Left lung (tissue), 14 donors: ENCODE measurements at places on chromosomes 2 and 18. TPM values are rescaled to one million over a fixed set of nuclear protein-coding genes. Genes with fewer than 3 reads are reported as not detected.

DSG4 gene
- total RNA-seq = not detected

NR4A2 gene
- total RNA-seq = 5.0 TPM

- DNase-seq = no peak
Measured at GRCh38 chr2:139492131-139492680, 712.0 kb upstream of the NXPH2 start.

- DNase-seq = no peak
Measured at GRCh38 chr2:18605115-18605514, 15.7 kb upstream of the NT5C1B start.

- no peak for DNase-seq
Measured at GRCh38 chr2:126749537-126749936, 93.6 kb downstream of the GYPC start.
